ENCODE measurements at places on chromosomes 3 and 15. TPM values are rescaled to one million over a fixed set of nuclear protein-coding genes. Genes with fewer than 3 reads are reported as not detected.

HDC gene
- not detected for total RNA-seq

CCR4 gene
- under 0.01 TPM for total RNA-seq

CYP8B1 gene
- total RNA-seq = not detected

PDZRN3 gene
- 0.07 TPM for total RNA-seq

WDR93 gene
- total RNA-seq = 0.13 TPM

GUCA1C gene
- total RNA-seq = not detected

ITIH1 gene
- not detected for total RNA-seq

GOLGA8T gene
- total RNA-seq = not detected

PARP15 gene
- 0.57 TPM for total RNA-seq

KPNA1 gene
- total RNA-seq = 81.4 TPM

MYO5C gene
- 11.7 TPM for total RNA-seq

SAMD7 gene
- total RNA-seq = not detected

MCF2L2 gene
- total RNA-seq = 0.53 TPM

PCBP4 gene
- 23.3 TPM for total RNA-seq

VWA5B2 gene
- not detected for total RNA-seq

PIF1 gene
- 24.7 TPM for total RNA-seq

TMOD2 gene
- total RNA-seq = 6.0 TPM

ARHGEF26 gene
- total RNA-seq = 0.80 TPM

UROC1 gene
- not detected for total RNA-seq

GOLGA6D gene
- total RNA-seq = not detected

SEMA3G gene
- 9.8 TPM for total RNA-seq

GPR62 gene
- not detected for total RNA-seq

FBXO40 gene
- total RNA-seq = not detected

WNT7A gene
- not detected for total RNA-seq

LHFPL4 gene
- not detected for total RNA-seq

DUOX2 gene
- not detected for total RNA-seq

LRRIQ4 gene
- 0.07 TPM for total RNA-seq

NEK10 gene
- 20.6 TPM for total RNA-seq

ISL2 gene
- total RNA-seq = 0.13 TPM

GP9 gene
- not detected for total RNA-seq
